ENCODE measurements at places on chromosomes 1 and 21.
A peak's percentile ranks its signal among the peaks of the same experiment; 100 is the strongest.

DNA sequence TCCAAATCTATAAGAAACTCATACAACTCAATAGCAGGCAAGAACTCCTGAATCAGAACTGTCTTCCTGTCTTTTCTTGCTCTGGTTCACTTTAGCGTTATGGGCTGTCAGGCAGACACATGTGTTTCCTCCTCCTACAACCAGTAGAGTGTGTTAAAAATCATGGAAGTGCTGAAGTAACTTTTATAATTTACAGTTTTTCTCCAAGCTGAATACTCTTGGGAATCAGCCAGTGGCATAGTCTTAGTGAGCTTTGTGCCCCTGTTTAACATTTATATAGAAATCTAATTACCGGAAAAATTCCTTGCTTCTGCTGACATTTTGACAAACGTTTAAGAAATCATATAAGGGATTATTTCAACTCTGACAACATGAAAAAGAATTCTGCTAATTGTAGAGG is 113.1 kb upstream of the RGS18 start:
- DNase-seq: no peak

- DNase-seq: no peak
Observed at GRCh38 chr21:28674763-28675162, 317.9 kb downstream of the LTN1 start.

DNA sequence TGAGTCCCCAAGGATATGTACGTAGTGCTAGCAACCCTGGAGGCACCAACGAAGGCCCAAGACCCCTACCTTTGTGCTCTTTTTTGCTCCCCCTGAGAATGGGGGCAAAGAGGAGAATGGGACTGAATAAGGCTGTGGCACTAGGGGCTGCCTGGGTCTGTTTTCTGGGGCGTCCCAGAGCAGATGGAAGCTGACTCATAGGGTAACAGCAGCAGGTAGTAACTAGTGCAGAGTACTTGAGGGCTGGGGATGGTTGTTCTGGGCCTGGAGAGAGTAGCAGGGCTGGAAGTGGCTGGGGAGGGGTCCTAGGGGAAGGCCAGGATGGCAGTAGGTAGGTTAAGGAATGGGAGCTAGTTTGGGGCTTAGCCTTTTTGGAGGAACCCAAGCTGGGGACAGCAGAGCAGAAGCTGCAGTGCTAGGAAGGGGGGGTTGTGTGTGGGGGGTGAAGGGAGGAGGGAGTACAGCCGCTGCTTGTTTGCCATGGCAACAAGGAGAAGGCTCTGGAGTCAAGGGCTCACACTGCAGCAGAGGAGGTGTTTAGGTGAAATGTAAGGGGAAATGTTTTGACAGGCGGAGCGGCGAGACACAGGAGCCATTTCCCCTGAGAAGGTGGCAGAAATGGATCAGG is 1.8 kb downstream of the NCDN start:
- DNase-seq: no peak

GRCh38 chr1:30679201-30679975 is 44.0 kb downstream of the MATN1 start:
- DNase-seq: no peak

- peak; percentile 68 for DNase-seq
Observed at GRCh38 chr1:19044975-19045831, 88.7 kb upstream of the IFFO2 start.

- no peak for DNase-seq
Observed at GRCh38 chr1:204904228-204904810, 33.7 kb downstream of the NFASC start.

- DNase-seq: no peak
Observed at GRCh38 chr21:45079351-45079750, 5.0 kb downstream of the ADARB1 start.

DNA sequence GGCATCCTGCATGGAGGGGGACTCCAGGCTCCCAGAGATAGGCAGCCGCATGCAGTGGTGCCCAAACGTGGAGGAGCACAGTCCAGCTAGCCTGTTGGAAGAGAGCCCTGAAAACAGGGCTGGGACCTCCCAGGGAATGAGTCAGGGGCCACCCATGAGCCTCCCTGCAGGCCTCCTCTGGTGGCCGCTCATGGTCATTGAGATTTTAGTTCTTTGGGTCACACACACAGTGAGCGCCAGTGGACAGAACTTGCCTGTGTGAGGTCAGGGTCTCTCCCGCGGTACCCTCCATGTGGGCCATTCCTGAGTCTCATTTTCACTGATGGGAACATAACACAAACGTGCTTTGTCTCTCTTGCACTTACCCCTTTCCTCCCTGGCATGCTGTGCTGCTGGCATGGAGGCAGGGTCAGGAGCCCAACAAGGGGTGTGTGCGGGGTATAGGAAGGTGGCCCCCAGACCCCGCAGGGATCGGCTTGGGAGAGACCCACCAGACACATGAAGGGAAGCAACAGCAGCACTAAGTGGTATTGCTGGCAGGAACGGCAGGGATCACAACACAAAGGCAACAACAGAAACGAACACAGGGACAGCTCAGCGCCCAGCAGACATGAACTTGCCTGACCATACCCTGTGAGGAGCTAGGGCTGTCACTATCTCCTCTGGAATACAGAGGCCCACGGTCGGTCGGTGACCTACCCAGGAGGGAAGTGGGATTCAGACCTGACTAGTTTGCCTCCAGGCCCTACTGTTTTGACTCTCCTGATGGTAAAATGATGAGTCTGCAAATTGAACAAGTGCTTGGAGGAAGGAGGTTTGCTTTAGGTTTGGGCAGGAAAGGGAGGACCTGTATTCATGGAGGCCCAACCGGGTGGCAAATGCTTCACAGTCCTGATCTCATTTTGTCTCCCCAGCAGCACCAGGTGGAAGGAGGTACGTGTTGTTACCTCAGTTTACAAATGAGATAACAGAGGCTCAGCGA is 31.8 kb downstream of the ABCG1 start:
- no peak for DNase-seq

GRCh38 chr1:159968901-159969300 is 14.9 kb upstream of the SLAMF9 start:
- DNase-seq: no peak

GRCh38 chr1:168821434-168821833 is 92.4 kb upstream of the DPT start:
- DNase-seq: no peak

GRCh38 chr1:36964830-36965229 is 69.5 kb downstream of the GRIK3 start:
- DNase-seq: no peak

GRCh38 chr1:10830961-10831668 is 34.7 kb upstream of the CASZ1 start:
- no peak for DNase-seq

DNA sequence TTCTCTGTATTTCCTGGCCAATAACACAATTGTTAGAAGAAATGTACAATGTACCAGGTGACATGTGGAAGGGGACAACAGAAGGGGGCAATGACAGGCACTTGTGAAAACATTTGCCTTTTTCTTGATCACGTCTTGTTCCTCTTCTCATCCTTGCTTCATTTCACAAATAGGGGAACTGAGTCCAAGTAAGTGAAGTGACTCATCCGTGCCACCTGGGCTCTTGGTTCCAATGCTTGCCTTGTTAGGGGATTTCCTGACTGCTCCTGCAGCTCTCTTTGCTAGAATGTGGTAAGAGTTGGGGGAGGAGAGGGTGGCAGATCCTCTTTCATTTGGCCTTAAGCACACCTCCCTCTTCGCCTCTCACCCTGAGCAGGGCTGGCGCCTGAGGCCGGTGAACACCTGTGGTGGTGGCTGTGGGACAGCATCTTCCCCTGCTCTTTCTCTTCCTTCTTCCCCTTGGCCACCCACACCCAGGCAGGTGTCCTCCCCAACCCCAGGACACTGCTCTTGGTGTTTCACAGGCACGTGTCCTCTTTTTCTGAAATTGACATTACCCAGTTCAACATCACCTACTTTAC is 2.2 kb upstream of the RHEX start:
- DNase-seq: no peak

DNA sequence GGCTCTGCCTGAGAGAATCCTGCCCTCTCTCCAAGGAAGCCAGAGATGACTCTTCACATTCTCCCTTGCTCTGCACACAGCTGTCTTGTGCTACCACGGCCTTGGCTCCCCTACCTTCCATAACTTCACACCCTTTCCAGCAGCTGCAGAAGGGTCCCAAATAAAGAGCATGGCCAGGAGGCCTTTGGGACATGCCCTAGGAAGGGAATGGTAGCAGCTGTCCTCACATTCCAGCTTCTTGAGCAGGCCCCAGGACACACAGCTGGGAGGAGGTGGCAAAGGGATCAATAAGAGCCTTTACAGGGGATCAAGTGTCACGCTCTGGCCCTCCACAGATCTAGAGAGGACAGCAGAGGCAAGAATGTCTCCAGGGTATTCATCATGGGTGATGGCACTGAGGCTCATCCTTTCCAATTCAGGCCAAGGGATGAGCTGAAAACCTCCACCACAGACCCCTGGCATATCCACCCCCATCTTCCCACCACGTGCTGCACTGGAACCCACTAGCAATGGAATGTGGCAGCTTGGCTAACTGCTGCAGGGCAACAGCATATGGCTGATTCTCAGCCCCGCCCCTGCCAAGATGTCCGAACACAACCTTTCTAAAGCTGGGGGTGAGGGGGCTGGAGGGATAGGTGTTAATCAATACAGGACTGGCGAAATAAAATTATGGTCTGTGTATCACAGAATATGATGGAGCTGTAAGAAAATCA is 17.8 kb upstream of the RAB29 start:
- DNase-seq: no peak

DNA sequence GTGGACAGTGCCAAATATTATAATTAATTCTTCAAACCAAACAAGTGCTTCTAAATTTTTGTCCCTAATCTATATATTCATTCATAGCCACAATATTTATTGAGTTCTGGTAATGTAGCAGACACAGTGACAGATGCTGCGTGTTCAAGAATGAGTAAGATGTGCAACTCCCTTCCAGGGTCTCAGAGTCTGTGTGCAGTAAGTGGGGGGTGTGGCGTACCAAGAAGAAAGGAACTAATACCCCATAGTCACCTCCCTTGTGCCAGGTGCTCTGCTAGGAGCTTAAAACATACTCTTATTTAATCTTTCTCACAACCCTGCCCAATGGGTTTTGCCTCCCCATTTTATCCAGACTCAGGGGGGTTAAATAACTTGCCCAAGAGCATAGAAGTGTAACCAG is 358.7 kb downstream of the BARHL2 start:
- DNase-seq: no peak

- no peak for DNase-seq
Observed at GRCh38 chr1:192859808-192860207, 51.0 kb downstream of the RGS2 start.

DNA sequence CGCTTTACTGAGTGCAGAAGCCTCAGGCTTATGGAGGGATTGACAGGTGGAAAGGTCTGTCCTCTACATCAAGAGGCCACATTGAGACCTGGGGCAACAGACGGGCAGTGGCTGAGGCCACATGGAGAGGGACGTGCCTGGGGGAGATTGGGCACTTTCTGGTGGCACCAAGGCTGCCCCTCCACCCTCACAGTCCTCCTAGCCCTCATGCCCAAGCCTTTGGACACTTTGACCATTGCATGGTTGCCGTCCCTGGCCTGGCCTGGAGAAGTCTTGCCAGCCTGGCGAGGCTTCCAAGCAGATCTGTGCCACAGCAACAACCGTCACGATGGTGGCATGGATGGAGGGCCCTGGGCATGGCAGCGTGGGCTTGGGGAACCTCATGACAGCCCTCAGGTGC is 192.1 kb upstream of the VAMP3 start:
- DNase-seq: no peak

DNA sequence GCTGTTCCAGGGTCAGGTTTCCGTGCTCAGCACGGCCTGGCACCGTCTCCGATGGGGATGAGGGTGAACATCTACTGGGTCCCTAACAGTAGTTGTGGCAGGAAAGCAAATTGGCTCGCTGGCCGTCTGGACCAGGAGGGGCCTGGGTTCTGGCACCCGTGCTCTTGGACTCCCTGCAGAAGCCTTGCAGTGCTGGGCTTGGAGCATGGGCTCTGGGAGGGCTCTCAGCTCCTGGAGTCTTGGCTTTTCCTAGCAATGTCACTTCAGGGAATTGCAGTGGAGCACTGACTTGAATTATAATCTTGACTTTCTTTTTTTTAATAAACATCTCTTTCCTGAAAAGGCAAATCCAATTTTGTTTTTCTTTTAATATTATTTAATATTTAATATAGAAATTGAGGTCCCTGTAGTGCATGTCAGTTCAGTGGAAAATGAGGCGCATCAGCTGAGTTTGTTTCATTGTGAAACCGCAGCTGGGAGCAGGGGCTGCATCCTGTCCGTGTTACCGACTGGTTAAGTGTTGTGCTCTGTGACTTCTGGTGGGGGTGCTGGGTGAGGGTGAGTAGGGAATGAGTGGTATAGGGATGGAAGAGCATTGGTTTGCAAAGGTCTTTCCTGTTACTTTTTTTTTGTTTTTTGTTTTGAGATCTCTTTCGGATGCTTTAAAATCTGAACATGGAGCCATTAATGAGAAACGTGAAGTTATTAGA is 64.1 kb downstream of the PEX14 start:
- no peak for DNase-seq

DNA sequence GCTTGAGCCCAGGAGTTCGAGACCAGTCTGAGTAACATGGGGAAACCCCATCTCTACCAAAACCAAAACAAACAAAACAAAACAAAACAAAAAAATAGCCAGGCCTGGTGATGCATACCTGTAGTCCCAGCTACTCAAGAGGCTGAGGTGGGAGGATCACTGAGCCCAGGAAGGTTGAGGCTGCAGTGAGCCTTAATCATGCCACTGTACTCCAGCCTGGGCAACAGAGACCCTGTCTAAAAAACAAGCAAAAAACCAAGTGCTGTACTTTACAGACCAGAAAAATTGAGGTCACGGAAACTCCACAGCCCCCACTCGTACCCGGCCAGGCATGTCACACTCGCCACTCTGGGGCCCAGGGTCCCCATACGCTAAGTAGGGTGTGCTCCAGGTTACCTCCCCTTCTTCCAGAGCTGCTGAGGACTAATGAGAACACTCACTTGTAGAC is 22.9 kb downstream of the ATP2B4 start:
- DNase-seq: no peak

GRCh38 chr1:32163405-32163804 is 16.1 kb upstream of the TXLNA start:
- no peak for DNase-seq

GRCh38 chr1:218739426-218739825 is 394.3 kb downstream of the TGFB2 start:
- no peak for DNase-seq

GRCh38 chr1:230855886-230856285 is 12.4 kb downstream of the C1orf198 start:
- DNase-seq: no peak

DNA sequence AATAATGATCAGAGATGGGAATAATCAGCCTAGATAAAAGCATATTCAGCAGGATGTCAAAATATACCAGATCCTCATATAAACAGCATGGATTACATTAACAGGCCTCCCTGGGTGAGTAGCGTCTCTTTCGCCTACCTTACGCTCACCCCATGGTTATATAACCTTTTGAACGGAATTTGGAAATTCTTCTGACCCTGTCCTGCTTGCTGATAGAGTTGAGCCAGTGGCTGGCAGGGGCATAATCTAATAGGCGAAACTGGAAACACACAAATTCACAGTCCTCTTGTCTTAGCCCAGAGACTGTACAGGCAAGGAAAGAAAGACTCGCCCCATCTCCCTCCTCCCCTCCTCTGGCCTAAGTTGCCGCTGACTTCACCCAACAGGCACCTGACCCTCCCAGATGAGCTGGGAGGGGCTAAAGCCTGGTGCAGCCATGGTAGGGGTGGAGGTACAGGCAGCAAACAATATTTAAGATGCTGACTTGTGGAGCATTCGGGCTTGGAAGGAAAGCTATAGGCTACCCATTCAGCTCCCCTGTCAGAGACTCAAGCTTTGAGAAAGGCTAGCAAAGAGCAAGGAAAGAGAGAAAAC is at the start of gene ANGPTL7:
Gene ANGPTL7, plus strand, starts transcription at position 498 of the 594 bp plus-strand sequence. CDS start 225 bp downstream, outside the sequence.
- DNase-seq: no peak

GRCh38 chr1:109508001-109508872 is 1.3 kb downstream of the AMIGO1 start:
- no peak for DNase-seq

Data from frontal cortex (tissue), 4 donors.